Left kidney (tissue), 8 donors: ENCODE measurements at places on chromosomes 3 and 15.

DNA sequence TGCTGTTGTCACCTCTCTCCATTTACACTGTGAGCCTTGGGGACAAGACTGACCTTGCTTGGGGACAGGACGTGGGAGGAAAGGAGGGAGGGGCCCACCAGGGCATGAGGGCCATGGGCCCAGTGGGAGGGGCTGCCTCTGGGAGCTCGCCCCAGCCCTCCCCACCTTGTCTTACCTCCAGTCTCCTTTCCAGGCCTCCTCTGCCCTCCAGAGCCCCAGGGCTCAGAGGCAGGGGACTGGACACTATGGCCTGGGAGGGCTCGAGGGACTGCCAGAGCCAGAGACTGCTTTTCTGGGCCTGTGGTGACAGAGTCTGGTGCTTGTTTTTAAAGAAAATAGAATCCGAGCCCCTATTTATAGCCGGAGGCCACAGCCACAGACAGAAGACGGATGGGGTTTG lies 10.2 kb downstream of the CSPG4 start:
- DNase-seq: no peak

GRCh38 chr3:127674790-127675189 lies 2.0 kb downstream of the ABTB1 start:
- no peak for DNase-seq

DNA sequence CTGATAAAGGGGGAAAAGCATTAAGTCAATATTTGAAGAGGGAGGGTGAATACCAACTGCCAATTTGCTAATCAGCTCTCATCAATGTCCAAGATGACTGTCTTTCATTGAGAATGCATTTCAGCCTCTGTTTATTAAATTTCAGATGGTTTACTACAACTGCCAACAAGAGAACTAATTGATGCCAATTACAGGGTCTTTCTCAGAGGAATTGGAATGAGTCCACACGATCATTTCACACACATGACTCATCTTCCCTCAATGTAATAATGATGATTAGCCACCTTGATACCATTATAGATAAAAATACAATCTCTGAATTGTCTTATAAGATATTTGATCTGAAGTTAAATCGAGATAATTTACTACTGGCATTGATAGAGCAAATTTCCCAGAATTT lies 1274.4 kb downstream of the ROBO2 start:
- DNase-seq: no peak

GRCh38 chr15:99508311-99508645 lies 57.5 kb upstream of the MEF2A start:
- DNase-seq: no peak

- no peak for DNase-seq
Observed at GRCh38 chr3:152218602-152219001, 50.1 kb upstream of the MBNL1 start.

DNA sequence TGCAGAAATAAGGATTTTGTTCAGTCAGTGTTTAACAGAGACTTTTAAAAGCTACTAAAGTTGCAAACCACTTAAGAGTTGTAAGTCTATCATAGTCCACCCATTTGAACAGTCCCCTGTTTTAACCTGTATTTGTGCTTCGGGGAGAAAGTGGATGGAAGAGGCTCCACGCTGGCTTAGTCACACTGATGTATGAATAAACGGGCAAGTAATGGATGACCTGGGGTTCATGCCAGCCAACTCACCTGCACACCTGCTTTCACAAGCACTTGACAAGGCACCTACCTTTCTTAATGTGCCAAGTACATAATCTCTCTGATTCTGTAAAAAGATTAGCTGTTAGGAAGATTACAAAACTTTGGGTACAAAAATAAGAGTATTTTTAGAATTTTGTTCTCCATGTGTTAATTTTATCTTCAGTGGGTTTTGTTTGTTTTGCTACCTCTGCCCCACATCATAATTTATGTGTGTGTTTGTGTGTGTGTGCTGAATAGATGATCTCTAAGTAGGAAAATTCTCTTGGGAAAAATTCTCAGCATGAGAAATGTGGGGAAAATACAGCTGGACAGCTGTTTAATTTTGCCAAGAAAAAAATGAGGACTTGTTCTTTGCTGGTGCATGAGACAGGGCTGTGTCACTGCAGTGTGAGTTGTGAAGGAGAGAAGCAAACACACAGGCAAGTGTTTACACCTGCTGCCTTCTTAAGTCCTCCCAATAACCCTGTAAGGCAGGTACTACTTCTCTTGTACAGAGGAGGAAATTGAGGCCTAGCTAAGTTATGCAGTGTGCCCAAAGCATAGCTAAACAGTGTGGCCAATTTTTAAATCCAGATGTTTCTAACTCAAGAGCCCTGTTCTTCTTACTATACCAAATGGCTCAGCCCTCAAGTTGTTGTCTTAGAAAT lies 181.2 kb upstream of the IL12A start:
- DNase-seq: no peak

DNA sequence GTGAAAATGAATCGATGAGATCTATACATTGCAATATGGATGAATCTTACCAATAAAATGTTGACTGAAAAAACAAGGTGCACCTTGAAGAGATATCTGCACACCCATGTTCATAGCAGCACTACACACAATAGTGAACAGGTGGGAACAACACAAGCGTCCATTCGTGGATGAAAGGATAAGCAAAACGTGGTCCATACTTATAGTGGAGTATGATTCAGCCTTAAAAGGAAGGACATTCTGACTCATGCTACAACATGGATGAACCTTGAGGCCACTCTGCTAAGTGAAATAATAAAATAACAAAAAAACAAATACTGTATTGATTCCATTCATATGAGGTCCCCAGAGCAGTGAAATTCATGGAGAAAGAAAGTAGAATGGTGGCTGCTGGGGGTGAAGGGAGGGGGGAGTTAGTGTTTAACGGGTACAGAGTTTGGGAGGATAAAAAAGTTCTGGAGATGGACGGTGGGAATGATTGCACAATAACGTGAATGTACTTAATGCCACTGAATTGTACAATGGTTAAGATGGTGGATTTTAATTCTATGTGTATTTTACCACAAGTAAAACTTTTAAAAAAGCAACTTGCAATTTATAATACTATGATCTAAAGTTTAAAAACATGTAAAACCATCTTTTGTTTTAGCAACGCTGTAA lies 35.6 kb downstream of the IQSEC1 start:
- DNase-seq: no peak

GRCh38 chr15:71239592-71240364 lies 124.5 kb downstream of the THSD4 start:
- DNase-seq: no peak

DNA sequence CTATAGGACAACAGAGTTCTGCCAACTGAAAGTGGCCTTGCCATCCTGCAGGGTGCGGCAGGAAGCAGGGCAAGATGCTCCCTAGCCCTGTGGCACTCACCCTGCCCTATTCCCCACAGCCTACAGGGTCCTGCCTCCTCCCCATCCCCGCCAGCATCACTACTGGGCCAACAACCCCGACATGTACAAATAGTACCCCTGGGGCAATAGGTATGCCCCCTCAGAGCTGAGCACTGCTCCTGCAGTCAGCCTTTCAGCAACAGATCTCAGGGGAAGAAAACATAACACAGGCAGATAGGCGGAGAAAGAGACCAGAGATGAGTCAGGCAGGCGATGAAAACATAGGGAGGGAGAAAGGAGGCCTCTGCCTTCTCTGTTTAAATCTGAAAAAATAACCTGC lies 74.7 kb downstream of the XXYLT1 start:
- no peak for DNase-seq

- no peak for DNase-seq
Observed at GRCh38 chr15:29135309-29135657, 134.3 kb downstream of the NSMCE3 start.

GRCh38 chr15:57290187-57290586 lies 86.1 kb upstream of the CGNL1 start:
- no peak for DNase-seq

DNA sequence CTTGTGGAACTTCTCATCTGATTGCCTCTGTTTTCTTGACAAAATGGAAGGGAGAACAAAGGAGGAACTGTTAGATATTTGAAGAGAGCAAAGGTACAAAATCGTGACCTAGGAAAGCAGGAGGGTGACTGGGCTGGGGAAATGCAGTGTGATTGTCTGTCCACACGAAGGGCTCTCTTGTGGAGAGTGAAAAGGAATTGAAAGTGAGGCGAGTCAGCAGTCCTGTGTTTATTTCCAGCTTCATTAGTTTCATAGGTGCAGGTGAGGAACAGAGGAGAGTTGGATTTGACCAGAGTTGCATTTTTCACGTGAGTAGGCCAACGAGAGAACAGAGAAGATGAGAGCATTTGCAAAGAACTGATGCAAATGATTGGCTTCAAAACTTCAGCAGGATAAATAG lies 336.4 kb upstream of the SATB1 start:
- DNase-seq: no peak

GRCh38 chr3:104323226-104323625 lies 1043.5 kb upstream of the ALCAM start:
- no peak for DNase-seq

GRCh38 chr3:108180194-108180593 lies 42.0 kb downstream of the IFT57 start:
- no peak for DNase-seq

GRCh38 chr15:55239440-55240124 lies 42.8 kb upstream of the RSL24D1 start:
- no peak for DNase-seq

GRCh38 chr3:130968221-130968620 lies 58.4 kb downstream of the ASTE1 start:
- DNase-seq: no peak

- no peak for DNase-seq
Observed at GRCh38 chr15:74179983-74180880, 6.7 kb downstream of the ISLR start.

DNA sequence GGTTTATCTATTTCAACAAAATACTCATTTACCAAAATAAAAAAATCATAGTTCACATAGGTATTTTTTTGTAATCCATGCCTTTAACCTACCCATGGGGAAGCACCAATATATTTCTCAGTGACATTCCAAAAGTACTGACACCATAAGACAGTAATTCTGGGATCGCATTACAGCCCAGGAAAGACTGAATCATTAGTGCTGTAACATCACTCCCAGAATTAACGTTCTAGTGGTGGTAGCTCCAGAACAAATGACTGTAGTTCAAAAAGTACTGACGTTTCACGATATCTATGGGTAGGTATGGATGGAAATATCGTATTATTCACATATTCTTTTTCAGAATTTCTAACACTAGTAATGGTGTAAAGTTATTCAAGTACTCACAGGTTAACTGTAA lies 54.3 kb upstream of the NEK10 start:
- DNase-seq: peak; percentile 7

- DNase-seq: no peak
Observed at GRCh38 chr3:185469542-185469941, 29.3 kb downstream of the TMEM41A start.

DNA sequence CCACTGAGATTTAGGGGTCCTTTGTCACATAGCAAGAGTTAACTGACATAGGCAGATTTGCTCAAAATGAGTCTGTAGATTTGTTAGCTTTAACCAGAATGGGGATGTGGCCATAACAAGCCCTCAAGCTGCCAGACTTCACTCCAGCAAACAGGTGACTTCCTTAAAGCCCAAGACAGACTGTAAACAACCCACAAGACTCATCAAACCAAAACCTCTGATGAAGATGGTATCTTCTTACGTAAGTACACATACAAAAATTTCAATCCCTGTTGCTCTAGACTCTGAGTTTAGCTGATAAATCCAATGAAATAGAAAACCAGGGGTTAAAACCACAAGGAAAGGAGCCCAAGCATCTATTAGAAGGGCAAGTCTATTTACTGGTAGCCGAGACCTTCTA lies 18.2 kb upstream of the ZBTB20 start:
- DNase-seq: no peak

DNA sequence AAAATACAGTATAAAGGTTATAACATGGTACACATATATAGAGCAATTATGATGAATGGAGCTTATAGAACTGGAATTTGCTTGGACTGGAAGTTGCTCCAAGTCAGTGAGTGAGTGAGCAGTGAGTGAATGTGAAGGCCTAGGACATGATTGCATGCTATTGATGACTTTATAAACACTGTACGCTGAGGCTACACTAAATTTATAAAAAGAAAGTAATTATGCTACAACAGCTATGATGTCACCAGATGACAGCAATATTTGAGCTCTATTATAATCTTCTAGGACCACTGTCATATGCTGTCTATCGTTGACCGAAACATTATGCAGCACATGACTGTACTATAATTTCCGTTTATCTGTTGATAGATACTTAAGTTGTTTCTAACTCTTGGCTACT lies 463.3 kb downstream of the EPHA6 start:
- DNase-seq: no peak

GRCh38 chr15:90924375-90924774 lies 8.0 kb downstream of the HDDC3 start:
- DNase-seq: no peak

DNA sequence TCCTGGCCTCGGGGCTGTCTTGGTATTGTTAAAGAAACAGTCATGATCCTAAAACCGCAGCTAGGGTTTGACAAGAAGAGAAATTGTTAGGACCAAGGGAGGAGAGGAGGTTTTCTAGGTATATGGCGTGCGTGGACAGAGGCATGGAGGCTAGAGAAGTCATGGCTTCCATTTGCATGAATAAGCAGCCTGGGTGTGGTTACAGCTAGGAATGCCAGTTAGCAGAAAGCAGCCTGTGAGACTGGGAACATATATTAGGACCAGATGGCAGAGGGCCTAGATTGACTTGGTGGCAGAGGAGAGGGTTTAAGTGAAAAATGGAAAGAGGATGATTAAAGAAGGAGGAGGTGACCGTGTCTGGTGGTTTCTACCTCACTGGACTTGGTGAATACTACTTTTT lies 573.6 kb upstream of the ARRDC4 start:
- no peak for DNase-seq

DNA sequence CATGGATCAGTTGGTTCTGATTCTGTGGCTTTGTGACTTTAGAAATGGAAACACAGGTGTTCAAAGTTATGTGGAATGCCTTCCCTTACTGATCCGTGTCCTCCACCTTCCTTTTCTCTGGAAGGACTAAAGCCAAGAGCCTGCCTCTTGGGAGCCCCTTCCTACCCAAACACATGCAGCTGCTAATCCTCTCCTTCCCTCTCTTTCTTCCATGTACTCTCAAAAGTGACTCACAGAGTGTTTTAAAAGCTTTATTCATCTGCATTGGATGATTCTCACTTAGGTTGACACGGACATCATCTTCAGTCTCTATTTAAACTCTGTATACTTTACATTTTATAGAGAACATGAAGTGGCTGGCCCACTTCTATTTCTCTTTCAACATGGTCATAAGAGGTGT lies 856.5 kb upstream of the ARPP21 start:
- no peak for DNase-seq

- DNase-seq: no peak
Observed at GRCh38 chr3:152243301-152243711, 25.4 kb upstream of the MBNL1 start.

GRCh38 chr3:69339760-69340159 lies 46.1 kb downstream of the FRMD4B start:
- no peak for DNase-seq

DNA sequence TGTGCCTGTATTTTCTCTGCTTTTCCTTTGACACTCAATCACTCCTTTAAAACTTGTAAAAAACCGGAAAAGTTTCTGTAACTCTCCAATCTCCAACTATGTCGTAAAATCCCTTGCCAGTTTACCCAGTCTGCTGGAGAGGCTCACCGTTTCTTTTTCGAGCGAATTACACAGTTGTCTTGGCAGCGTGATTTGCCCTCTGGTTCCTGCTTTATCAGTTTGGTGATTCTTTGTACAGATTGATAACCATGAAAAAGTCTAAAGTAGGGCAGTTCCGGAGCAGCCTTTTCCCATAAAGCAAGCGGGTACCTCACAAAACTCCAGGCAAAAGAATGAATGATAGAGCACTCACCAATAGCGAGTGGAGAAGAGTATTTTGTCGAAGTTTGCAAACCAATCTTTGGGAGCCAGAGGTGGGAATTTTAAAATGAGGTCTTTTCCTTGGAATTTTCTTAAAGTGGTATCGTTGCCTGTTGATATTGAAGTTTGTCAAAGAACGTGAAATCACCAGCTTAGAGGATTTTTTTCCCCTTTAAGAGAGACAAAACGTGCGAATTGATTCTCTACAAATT lies at the start of gene TTC23:
Gene TTC23, minus strand, starts transcription at position 312 of the 572 bp plus-strand sequence. CDS start 20,869 bp downstream, outside the sequence.
- DNase-seq: peak; percentile 90
